MM.1S (cell line): ENCODE measurements at places on chromosomes 3 and 15.

DNA sequence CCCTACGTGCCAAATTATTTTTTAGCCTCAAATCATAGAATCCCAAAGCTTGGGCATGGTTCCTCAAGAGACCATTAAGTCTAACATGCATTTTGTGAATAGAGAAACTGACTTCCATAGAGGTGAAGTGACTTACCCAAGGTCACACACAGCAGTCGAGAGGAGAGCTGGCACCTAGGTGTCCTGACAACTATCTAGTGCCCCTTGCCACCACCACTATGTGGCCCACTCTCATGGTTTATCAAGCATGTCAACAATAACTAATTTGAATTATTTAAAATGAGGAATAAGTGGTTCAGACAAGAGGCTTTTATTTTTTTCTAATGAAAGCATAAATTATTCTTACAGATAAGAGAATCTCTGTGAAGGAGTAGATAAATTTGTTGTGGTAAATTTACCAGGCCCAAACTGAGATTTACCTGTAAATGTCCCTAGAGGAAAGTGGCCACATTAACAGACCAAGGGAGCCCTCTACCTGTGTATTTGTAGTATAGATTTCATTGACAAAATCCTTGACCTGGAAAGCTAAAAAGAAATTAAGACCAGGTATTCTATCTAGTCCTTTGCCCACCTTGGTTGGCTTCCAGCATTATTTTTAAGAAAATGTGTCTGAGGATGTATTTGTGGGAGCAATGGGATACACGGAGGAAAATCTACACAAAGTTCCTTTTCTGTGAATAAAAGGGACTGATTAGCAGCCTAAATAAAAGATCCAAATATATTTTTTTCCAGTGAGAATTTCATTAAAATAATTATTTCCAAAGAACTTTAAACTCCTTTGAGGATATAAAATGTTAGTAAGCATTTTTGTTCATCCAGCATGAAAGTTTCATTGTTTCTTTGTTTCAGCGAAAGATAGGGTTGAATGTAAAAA is 49.1 kb downstream of the IQCH start:
- DNase-seq: peak; percentile 64

DNA sequence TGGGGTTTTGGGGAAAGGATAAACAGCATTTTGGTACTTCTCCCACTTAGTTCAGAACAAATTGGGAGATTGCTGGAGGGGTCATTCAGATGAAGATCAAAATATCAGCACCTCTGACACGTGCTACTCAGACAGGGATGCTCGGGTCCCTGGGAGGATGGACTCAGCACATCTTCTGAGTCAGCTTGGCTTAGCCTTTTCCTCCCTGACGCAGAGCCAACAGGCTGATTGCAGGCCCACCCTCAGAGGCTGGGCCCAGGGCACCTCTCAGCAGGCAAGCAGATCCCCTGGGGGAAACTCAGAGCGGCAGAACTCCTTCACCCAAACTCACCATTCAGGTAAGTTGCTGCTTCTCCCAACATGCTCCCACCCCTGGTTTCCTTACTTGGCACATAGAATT is 304.9 kb downstream of the TLE3 start:
- no peak for DNase-seq

DNA sequence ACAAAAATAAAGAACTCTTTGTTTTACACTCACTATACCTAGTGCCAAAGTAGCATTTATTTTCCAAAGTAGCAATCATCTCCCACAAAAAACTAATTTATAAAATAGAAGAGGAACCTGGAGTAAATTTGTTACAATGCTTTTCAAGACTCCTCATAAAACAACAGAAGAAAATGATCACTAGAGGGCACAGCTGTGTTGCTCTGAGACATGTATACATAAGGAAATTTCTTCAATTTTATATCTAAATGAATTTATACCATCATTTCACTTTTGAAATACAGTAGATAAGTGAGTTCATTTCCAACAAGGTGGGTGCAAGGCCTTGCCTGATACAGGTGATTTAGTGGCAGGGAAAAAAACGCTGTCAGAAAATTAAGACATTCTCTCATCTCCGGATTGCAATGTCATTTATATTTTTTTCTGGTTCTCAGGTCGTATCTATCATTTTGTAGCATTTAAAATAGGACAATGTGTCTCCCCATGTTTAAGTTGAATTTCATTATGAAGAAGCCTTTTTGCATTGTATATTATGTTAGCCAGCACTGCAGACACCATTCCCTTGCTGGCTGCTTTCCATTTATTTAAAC is 25.3 kb upstream of the ARHGEF26 start:
- peak; percentile 30 for DNase-seq

DNA sequence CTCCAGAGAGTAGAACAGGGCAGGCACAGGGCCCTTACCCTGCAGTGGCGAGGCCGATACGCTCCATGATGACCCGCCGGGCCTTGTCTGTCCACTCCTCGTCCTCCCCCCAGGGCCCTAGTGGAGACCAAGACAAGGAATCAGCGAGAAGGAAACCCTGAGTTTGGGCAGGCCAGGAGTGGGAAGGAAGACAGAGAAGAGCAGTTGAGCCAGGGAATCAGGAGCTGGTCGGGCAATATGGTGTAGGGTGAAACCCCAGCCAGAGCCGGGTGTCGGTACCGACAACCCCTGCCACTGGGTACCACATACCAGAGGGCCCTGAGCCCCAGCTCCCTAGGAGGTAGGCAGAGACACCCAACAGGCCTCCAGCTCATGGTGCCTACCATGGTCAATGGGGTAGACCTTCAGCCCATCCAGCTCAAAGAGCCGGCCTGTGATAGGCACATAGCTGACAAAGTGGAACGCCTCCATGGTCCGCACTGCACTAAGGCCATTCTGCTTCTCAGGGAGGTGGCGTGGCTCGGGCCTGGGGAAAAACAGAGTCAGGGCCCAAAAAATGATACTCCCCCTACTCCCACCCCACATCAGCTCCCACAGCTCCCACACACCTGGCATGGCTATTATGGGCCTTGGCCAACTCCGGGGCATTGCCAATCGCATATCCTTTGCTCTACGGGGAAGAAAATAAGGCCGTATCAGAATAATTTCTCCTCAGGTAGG is 38.0 kb downstream of the SEMA3G start:
- DNase-seq: no peak

DNA sequence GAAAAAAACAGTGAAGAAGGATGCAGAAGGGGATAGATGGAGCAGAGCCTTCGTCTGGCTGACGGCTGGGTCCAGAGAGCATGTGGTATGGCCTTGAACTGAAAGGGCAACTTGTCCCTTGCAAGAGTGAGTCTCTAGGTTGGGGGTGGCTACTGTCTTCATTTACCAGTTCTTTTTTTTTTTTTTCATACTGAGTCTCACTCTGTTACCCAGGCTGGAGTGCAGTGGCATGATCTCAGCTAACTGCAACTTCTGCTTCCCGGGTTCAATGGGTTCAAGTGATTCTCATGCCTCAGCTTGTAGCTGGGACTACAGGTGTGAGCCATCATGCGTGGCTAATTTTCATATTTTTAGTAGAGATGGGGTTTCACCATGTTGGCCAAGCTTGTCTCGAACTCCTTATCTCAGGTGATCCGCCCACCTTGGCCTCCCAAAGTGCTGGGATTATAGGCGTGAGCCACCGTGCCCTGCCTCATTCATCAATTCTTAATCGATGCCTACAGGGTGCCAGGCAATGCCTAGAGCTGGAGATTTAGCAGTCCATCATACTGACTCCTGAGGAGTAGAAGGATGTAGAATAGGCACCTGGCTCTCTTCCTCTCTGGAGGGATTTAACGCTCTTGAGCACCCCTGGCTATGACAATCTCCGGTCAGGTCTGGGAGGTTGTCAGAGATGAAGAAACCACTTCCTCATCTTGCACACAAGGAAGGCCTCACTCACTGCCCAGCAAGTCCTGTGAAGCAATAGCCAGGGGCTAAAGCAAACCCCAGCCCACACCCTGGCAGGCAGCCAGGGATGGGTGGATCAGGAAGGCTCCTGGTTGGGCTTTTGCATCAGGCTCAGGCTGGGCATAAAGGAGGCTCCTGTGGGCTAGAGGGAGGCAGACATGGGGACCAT is at the start of gene CAMP:
TSS of gene CAMP (plus strand) at position 880 of the 898 bp plus-strand sequence. CDS start at position 897, 17 bp downstream.
- no peak for DNase-seq

- DNase-seq: no peak
Observed at GRCh38 chr3:123535580-123535979, 49.3 kb downstream of the HACD2 start.

DNA sequence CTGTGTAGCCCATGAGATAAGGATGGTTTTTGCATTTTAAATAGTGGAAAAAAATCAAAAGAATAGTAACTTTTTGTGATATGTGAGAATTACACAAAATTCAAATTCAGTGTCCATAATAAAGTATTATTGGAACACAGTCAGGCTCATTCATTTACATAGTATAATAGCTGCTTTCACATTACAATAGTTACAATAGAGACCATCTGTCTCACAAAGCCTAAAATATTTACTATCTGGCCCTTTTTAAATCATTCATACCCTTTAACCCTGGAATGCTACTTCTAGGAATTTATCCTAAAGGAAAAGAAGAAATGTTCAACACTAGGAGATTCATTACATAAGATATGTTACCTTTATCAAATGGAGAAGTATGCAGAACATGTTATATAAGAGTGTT is 35.5 kb upstream of the TM4SF4 start:
- no peak for DNase-seq

DNA sequence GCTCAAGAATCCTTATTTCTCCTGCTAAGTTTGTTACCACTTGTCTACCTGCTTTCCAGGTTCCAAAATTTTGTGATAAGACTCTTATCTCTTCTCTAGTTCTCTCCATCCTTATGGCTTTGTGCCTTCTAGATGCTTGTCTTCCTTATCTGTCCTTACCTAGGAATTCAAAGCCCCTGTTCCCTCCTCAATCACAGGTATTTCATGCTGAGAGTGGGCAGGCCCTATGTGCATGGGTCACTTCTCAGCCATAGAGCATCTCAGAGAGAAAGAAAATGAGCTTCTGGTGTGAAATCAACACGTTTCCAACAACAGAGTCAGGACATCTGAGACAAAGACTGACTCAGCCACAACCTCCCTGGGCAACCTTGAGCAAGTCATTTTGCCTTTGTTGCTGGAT is 214.1 kb upstream of the TLE3 start:
- no peak for DNase-seq

DNA sequence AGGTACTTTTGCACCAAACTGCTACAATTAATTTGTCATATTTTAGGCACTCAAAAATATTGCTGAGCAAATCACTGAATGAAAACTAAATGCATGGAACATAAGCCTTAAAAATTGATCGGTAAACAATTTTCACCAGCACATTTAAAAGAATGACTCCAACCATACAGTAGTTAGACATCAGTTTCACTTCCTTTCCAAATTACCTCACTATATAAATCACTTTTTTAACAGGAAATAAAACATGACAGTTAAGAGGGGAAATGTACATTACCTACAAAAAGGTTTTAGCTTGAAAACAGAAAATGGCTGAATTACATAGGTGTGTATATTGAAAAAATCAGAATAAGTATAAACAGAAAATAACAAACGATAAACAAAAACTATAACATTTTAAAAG is 108.4 kb downstream of the SERPINI1 start:
- no peak for DNase-seq

DNA sequence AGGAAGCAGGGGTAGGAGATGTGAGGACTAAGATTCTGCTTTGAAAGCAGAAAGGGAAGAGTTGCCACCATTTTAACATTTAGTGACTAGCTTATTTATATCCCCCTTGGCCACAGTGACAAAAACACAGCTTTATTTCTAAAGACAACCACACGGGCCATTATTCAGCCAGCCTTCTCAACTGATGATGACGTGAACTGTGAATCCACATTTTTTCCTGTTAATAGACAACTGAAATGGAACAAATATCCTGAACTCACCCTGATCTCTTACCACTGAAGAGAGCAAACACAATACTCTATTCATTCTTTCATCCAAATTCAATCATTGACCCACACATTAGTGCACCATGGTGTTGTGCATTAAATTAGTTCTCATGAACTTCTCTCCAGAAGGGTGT is 145.1 kb downstream of the TNIK start:
- DNase-seq: no peak

- DNase-seq: no peak
Observed at GRCh38 chr3:79767194-79767904, 449 bp downstream of the ROBO1 start.

DNA sequence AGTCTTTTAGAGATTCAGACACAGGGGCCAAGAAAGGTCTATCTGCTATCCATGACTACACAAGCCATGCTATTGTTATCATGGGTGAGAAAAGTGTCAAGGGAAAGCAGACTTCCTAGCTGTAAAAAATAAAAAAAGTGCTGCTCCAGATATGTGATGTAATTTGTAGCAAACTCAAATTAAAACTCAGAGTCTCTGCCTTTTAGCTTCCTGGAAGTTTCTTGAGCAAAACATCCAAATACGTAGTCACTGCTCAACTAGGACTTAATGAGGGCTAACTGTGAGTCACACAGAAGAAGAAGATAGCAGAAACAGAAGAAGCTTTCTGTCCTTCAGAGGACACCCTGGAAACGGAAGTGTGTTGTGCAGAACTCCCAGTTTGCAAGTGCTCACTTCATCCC is 393.4 kb upstream of the NR2F2 start:
- DNase-seq: no peak

DNA sequence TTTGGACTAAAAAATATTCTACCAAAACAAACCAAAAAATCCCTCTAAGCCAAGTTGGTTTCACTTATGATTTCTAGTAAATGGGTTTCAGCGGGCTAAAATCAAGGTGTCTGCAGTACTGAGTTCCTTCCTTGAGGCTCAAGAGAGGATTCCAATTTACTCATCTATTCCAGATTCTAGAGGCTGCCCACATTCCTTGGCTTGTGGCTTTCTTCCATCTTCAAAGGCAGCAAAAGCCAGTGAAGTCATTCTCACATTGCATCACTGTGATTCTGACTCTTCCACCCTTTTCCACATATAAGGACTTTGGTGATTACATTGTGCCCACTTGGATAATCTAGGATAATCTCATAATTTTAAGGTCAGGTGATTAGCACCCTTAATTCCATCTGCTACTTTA is 48.1 kb downstream of the DPPA2 start:
- DNase-seq: no peak

DNA sequence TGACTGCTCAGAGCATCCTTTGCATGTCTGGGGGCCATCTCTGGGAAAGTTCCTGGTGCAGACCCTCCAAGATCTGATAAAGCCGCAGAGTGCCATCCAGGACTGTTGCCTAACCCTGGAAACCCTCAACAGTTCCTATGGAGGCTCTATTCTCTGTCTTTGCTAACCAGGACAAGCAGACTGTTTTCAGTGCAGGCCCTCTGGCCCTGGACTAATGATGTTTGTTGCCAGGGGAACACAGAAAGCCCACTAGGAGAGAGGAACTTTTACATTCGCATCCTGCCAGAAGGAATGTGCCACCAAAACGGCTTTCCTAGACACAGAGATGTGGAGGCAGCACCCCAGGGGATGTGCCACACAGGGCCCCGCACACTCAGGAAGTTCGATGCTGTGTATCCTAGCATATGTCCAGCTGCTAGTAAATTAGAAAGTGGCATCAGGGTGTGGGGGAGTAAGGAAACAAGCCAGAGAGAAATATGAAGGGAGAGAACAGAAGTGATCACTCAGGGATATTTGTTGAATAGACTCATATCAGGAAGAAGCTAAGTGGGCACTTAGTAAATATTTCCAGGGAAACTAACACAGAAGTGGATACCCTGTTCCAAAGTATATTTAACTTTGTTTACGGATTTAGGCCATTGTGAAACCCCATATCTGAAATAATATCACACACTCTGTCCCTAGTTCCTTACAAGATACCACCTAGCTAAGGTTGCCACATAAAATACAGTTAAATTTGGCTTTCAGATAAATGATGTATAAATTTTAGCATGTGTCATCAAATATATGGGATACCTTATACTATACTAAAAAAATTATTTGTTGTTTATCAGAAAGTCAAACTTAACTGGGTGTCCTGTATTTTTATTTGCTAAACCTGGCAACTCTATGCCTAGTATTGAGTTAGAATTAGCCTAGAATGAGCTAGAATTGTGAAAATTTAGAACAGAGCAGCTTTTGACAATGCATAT is 29.9 kb upstream of the TMOD3 start:
- no peak for DNase-seq
